ENCODE measurements at places on chromosomes 11 and 22.
A peak's percentile ranks its signal among the peaks of the same experiment; 100 is the strongest.

GRCh38 chr11:131845255-131845654 is 474.8 kb downstream of the NTM start:
- peak; percentile 57 for DNase-seq

- DNase-seq = no peak
These were observed 173.3 kb downstream of the TBC1D22A start for GRCh38 chr22:46935506-46936377.

DNA sequence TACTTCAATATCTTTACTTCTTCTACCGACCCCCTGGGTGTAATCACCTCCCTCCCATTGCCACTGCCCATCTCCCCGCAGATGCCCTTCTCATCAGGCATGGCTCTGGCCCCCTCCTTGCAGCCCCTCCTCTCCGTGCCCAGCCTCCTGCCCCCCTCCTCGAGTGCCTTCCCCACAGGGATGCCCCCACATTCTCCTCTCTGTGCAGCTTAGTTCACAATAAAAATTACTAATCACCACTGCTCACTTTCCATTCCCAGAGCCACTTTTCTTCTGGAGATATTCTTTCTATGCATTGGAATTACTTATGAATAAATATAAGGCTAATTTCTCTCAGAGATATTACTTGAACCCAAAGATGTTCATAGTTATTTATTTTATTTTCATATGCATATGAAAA is 22.1 kb downstream of the IFITM10 start:
- no peak for DNase-seq

DNA sequence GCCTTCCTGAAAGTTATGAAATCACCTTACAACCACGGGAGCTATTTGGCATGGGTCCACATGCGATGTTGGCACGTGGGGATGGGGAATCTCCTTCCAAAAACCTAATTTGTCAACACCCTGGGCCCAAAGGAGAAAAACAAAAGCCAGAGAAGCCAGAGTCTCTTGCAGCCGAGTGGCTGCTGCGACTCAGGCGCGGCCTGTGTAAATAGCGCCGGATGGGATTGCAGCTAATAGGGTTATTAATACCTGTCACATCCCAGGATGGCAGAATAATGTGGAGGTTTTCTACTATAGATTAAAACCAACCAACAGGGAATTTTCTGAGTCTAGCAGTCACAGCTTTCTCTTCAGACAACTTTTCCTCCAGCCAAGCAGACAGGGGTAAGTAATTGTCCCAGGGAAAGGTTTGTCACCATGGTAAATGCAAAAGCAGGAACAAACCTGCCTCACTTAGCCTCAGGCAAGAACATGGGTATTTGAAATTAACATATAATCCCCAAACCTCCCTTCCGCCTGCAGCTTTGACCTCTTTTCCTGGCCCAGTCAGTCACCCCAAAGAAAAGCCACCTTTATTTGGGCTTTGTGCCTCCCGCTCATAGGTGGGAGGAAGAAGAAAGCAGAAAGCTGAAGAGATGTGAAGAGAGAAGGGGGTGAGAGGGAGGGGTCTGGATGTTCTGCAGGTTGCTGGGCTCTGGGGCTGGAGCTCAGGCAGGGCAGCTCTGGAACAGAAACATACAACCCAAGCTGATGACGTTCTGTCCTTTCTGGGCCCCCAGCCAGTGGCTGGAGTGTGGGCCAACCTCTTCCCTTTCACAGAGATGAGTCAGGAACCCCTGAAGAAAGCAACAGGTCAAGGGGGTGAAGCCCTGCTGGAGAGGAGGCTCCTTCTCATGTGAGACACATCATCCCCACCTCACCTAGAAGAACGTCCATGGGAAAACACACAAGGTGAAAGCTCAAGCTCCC is 376.5 kb downstream of the NXPE2 start:
- peak; percentile 40 for DNase-seq

- DNase-seq = peak; percentile 46
These were observed 42.9 kb downstream of the IRAG1 start for GRCh38 chr11:10650630-10651029.

GRCh38 chr11:3989921-3990290 is 104.7 kb upstream of the RRM1 start:
- DNase-seq = no peak

GRCh38 chr11:103959279-103959942 is 77.0 kb upstream of the DDI1 start:
- DNase-seq = no peak

- no peak for DNase-seq
These were observed 651.1 kb downstream of the METTL15 start for GRCh38 chr11:28759311-28759710.

DNA sequence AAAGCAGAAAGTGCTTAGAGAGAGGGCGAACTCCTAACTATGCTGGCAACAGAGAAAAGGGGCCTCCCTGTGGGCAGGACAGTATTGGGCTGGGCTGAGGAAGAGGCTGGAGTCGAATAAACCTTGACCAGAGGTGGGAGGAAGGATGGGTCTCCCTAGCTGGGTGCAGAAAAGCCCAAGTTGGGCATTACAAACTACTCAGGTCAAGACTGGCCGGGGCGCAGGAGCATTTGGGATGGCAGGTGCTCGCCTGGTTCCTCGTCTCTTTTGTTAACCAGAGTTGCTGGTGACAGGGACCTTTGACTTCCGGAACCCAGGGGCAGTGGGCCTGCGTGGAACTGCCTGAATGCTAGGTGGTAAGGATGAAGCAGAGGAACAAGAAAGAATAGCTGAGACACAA is 80.3 kb upstream of the SHISAL1 start:
- DNase-seq = no peak

DNA sequence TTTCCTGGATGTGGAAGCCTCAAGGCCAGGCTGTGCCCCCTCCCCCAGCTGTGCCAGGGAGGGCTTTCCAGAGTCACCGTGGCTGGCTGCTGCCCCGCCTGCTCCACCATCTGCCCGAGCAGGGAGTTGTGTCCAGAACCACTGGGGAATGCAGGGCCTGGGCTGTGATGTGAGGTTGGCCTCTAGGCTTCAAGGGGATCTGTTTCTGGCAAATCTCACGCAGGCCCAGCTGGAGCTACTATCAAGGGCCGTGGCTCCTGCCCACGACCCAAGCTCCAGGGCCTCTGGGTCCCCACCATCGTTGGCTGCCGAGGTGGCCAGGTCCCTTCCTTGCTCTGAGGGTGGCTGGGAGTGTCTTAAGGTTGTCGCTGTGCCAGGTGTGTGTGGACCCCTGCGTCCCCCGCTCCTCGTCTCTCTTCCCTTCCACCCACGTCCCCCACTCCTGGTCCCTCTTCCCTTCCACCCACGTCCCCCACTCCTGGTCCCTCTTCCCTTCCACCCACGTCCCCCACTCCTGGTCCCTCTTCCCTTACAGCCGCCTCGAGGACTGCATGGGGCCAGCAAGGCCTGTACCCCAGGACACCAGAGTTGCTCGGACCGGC is 6.1 kb downstream of the BRSK2 start:
- no peak for DNase-seq

DNA sequence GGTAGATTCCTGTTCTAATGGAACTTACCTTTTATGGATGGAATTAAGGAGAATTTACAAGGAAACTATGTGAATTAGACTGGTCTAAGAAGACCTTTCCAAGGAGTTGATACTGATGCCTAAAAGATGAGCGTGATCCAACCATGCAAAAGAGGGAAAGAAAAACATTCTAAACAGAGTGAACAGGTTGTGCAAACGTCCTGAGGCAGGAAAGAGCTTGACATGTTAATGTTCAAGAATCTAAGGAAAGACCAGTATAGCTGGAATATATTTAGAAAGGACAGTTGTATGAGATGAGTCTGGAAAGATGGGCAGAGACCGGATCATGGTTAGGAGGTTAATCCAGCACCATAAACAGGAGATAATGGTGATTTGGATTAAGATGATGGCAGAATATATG is 1.3 kb downstream of the DDIAS start:
- DNase-seq = no peak

- DNase-seq = no peak
These were observed 26.4 kb upstream of the KIRREL3 start for GRCh38 chr11:127027000-127027399.
